ENCODE measurements at places on chromosomes 16 and 17.
A peak's percentile ranks its signal among the peaks of the same experiment; 100 is the strongest.

DNA sequence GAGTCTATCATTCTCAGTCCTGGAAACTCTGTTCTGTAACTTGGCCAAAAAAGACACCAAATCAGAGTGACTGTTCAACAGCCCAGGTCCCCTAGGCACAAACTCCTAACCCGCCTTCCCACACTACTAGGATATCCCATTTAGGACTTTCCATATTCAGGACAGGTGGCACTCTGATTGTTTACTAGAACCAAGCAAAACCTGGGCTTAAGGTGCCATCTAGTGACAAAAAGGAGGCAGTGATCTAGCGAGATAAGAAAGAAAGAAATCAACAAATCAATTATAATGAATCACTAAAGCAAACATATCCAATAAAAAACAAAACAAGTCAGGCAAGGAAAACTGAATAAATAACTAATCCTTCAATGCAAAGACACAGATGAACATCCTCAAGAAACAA lies 203.9 kb downstream of the CEP112 start:
- peak; percentile 65 for DNase-seq

DNA sequence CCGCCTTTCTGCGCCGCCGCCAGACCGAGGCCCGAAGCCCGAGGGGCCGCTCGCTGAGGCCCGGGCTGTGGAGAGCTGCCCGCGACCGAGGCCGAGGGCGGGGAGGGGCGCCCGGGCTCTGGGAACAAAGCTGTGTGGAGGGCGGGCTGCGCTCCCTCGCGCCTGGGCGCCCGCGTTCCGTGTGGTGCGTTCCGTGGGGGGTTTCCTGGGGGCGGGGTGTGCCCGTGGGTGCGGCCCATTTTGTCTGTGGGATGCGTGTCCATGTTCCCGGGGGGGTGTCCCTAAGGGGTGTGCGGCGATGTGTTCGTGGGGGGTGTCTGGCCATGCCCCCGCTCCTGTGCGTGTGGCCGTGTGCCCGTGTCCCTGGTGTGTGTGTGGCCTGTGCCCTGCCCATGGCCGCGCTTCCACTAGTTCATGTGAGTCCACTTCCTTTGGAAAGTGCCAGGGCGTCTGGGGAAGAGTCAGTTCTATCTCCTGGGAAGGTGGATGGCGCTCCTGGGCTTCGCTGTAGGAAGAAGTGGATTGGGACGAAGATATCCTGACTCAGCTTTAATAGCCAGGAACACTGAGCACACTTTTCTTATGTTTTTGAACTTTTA lies 520 bp downstream of the JPT2 start:
- peak; percentile 43 for DNase-seq

- DNase-seq: no peak
Observed at GRCh38 chr16:17194190-17194780, 276.5 kb downstream of the XYLT1 start.

GRCh38 chr16:78256686-78257375 lies 157.4 kb downstream of the WWOX start:
- DNase-seq: peak; percentile 2

DNA sequence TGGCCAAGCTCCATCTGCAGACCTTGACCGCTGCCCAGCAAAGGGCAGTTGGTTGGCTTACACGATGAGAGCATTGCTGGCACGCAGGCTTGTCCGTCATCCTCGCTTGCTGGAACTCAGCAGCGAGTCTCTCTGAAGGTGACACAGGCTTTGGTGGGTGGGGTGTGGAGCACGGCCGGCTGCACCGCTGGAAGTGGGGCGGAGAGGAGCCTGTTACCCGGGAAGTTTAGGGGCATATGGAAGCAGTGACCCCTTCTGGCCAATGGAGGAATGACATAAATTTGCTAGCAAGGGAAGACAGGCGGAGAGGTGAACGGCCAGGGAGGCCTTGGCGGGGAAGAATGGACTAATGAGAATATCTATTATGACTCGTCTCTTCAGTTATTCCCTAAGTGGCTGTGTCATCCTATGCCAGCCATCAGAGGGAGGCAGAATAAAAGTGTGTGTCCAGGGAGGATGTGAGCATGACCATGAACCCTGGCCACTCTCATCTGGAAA lies 65.9 kb upstream of the SDK2 start:
- peak; percentile 72 for DNase-seq

DNA sequence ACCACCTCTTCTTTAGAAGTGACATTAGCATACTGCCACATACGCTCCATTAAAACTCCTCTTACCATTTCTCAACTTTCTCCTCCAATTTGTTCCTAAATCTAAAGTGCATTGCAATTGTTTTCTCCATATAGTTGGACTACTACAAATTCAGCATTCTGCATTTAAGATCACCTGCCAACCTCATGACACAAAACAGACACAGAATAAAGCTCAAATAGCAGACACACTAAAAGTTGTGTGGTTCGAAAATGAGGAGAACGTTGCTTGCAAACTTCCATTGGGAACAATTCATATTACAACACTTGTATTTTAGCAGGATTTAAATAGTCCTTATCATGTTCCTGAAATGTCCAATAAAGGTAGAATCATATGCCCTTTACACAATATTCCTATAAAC lies 14.5 kb downstream of the ARHGAP17 start:
- DNase-seq: no peak
